Stimulated activated CD4-positive, alpha-beta T cell treated with anti-CD3 and anti-CD28 coated beads, Interleukin-4, amount 100 ng/mL, for 1 hour (primary cell): ENCODE measurements at places on chromosomes 6 and 20.

- DNase-seq: no peak
Observed at GRCh38 chr6:116118608-116119007, 7.3 kb downstream of the COL10A1 start.

DNA sequence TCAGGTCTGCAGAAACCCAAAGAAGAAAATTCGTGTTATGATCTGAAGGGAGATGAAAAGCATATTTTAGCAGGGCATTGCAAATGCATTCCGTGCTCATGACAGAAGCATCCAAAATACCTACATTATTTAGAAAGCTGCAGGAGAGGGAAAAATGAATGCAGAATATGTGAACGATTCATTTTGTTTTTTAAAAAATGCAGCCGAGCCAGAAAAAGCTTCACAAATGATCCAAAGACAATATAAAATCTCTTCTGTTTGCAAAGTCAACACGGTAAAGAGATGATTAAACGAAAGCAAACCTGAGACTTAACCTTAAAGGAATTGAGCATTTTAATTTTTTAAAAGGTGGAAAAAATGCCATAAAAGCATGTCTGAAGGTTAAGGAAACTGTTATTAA lies 136.1 kb upstream of the SULF2 start:
- DNase-seq: no peak

- DNase-seq: no peak
Observed at GRCh38 chr6:68990317-68990716, 355.2 kb downstream of the ADGRB3 start.

DNA sequence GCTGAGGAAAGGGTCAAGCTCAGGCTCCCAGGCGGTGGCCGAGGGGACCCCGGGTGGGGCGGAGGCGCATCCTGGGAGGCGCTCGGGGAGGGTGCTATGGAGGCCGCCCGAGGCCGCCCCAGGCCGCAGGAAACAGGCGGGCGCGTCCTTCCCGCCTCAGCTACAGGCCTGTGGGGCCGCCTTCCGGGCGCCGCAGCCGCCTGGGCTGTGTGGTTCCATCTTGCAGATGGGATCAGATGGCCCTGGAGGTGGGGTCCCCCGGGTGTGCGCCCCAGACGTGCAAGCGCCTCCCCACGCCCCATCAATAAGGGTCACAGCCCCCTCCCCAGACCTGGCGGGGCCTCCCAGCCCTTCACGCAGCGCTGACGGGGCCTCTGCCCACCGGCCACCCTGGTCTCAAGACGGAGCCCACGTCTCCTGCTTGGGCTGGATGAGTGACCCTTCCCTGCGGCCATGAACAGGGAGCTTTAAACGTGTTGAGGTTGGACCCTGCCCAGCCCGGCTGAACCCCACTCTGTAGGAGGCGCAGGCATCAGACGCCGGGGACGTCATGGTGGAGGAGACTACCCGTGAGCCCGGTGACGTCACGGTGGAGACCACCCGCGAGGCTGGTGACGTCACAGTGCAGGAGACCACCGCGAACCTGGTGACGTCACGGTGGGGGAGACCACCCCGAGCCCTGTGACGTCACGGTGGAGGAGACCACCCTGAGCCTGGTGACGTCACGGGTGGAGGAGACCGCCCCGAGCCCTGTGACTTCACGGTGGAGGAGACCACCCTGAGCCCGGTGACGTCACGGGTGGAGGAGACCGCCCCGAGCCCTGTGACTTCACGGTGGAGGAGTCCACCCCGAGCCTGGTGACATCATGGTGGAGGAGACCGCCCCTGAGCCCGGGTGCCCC lies 267.0 kb downstream of the DLL1 start:
- DNase-seq: no peak

DNA sequence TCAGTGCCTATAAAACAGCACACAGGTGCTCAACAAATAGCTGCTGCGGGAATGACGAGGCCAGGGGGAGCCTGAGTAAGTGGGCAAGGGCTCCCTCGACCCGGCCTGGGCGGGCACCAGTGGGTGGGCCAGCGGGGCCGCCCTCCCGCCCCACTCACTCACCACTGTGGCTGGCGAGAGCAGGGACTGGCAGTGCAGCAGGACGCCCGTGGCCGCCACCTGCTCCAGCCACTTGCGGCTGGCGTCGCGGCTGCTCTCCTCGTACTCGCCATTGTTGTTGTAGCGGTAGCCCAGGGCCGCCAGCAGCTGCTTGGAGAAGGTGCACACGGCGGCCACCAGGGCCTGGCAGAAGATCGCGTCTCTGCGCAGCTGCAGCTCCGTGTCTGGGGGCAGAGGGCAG lies 191.5 kb downstream of the PREX1 start:
- no peak for DNase-seq

DNA sequence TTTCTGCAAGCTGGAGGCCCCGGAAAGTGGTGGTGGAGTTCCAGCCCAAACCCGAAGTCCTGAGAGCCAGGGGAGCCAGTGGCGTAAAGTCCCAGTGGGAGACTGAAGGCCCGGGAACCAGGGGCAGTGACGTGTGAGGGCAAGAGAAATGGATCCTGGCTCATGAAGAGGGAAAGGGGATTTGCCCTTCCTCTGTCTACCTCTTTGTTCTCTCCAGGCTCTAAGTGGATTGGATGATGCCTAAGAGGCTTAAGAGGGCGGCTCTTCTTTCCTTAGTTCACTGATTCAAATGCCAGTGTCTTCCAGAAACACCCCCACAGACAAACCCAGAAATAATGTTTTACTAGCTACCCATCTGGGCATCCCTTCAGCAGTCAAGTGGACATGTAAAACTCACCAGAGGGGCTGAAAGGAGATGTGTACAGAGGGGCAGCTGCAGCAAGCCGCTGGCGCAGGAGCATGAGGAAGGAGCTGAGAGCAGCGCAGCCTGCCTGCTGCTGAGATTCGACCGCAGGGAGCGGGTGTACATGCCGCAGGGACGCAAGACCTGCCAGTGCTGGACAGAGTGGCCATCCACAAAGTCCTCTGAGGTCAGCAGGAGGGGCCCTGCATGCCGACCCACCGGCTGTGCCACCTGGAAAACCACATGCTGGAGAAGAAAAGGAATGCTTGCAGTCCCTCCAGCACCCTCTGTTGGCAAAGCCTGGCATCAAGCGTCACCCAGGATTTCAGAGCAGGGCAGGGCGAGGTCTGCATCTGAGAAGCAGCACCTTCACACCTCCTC lies 29.5 kb downstream of the CDYL start:
- DNase-seq: peak; percentile 21

DNA sequence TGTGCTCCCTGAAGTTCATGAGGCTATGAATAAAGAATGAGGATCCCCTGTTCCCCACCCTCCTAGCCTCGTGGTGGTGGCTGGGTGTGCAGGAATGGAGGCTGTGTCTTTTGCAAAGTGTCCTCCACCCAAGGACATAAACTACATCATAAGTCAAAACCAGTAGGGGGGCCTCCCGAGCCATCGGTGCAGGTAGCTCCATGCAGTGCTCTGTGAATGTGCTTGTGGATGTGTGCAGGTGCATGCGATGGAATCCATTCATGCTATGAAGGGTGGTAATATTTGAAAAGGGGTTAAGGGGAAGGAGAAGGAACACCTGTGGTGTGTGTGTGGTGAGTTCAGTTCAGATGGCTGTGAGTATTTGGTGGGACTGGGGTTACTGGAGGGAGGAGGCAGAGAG lies 197.3 kb downstream of the NRN1 start:
- no peak for DNase-seq

- no peak for DNase-seq
Observed at GRCh38 chr6:79385893-79386292, 151.3 kb downstream of the LCA5 start.

DNA sequence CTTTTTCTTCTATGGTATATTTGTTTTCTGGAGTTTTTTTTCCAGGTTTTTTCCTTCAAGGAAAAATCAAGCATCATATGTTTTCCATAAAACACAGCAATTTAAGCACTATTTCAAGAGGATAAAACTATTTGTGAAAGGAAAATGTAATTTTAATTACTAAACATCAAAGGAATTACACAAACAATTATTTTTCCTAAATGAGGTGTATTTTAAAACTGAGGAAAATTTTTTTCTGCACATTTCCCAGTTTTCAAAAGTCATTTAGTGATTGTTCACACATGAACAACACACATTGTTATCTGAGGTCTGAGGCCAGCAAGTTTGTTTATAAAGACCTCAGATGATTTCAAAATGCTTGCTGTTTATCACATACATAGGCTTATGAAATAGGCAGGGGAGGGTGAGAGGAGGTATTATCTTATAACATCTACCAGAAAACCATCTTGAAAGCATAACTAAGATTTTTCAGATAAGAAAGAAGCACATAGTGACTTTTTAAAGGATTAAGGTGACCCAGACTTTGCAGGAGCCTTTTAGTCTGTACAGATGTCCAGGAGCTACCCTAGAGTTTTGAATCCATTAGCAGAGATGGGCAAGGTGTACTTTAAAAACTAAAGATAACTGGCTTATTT lies 381.6 kb downstream of the GJA1 start:
- DNase-seq: no peak

DNA sequence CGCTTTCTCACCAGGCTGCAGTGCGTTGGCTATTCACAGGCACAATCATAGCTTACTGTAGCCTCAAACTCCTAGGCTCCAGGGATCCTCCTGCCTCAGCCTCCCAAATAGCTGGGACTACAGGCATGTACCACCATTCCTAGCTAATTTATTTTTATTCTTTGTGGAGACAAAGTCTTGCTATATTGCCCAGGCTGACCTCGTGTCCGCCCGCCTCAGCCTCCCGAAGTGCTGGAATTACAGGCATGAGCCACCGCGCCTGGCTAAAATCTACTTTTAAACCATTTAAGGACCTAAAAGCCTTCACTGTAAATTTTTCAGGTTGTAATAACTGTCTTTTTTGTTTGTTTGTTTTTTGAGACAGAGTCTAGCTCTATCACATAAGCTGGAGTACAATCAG lies 15.2 kb downstream of the SAMHD1 start:
- DNase-seq: no peak

GRCh38 chr6:18820725-18821124 lies 433.6 kb downstream of the RNF144B start:
- no peak for DNase-seq

DNA sequence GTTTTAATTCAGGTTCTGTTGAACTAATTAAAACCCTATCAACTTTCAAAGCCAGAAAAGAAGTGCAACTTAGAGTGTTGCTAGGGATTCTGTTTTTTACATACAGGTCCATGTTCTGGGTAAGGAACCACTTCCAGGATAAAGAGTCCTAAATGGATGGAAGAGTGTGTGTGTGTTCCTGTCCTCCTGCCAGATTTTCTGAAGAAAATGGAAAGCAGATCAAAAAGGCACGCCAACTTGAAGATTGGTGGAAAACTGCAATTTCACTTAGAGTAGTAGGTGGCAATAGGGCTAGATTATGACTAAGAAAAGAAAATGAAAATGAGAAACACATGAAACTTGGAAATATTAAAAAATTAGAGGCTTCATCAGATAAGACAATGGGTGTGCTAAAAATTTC lies 85.3 kb downstream of the COL21A1 start:
- DNase-seq: no peak

GRCh38 chr6:3202999-3203696 lies 24.3 kb downstream of the TUBB2B start:
- DNase-seq: no peak

DNA sequence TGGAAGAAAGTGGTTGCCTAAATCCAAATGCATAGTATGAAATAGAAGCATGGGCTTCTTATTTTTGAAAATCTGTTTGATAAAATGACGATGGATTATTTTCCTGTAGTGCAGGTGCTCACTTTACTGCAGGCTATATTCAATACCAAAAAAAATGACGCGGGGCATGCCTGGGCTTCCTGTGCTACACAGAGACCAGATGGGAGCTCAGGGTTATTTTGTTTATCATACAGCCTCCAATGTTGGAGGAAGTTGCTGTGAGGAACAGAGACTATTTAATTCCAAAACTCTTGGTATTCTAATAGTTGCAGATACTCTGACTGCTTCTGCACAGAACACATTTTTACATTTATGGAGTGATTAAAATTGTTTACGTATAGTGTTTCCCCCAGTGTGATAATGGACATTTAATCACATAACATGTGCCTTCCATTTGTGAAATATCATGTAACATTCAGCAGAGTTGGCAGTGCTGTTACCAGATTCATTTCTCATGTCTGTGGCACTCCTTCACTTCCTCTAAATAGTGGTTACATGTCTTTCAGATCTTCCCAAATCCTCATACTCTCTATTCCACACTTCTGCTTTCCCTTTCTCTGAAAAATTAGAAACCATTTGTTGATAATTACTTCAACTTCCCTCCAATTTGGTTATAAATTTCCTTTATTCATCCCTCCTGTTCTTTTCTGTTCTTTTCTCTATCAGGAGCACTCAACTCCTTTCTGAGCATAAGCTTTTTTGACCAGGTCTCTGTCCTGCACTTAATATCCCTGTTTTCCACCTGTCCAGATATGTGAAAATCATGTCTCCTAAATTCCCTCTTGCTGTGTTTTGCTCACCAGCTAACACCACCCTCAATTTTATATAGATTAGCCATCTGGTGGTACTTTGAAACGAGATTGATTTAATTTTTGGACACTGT lies 121.6 kb downstream of the ADGRB3 start:
- no peak for DNase-seq

DNA sequence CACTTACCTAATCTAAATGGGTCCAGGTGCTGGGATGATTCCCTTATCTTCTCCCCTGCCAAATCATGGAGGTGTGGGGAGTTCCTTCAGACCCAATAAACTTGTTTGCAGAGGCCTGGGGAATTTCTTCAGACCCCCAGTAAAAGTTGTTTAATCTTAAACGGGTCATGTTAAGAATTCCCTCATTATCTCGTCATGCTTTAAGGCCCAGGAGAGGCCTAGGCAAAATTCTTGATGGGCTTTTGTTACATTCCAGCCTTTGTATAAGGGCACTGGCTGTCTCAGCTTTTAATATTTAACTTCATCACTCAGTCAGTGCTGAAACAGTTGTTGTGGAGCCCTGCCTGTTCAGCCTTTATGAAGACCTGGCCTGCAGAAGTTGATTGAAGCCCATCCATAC lies 11.0 kb upstream of the SLC35B3 start:
- no peak for DNase-seq

DNA sequence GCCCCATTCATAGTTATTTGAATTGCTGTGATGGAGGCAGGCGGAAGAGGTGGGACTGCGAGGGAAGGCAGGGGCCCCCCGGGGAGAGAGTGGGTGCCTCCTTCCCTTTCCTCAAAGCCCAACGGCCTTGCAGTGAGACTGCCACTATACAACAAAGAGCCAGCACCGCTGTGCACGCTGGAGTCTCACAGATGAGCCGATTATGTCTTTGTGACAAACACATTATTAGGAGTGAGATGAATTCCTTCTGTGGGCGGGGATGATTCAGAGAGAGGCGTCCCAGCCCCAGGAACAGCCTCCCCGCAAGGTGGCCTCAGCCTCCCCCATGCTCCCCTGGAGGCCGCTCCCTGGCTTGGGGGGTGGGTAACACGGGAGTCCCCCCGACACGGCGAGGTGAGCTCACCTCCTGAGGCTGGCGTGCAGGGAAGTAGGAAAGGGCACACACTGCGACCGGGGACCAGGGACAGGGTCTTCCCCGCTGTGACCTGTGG lies 26.7 kb downstream of the NTSR1 start:
- DNase-seq: no peak

GRCh38 chr6:108650325-108650724 lies 89.6 kb downstream of the FOXO3 start:
- no peak for DNase-seq

DNA sequence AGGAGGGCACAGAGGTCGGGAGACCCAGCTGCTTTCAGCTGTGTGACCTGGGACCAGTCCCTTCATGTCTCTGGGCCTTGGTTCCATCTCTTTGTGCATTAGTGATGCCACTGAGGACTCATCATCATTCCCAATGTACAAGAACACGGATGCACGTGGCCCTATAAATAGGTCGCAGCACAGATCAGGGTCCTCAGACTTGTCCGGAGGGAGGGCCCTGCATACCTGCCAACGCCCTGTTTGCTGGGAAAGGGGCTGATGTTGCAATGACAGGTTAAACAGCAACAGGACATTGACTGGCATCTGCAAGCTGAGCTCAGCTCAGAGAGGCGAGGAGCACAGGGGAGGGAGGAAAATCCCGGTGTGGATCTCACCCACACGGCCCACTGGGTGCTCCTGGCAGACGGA lies 21.8 kb downstream of the TGM2 start:
- DNase-seq: no peak
